G401 (cell line): ENCODE measurements at places on chromosomes 12 and 14.
A peak's percentile ranks its signal among the peaks of the same experiment; 100 is the strongest.

- no peak for DNase-seq
Measured at GRCh38 chr14:95475540-95476240, 40.8 kb downstream of the SYNE3 start.

DNA sequence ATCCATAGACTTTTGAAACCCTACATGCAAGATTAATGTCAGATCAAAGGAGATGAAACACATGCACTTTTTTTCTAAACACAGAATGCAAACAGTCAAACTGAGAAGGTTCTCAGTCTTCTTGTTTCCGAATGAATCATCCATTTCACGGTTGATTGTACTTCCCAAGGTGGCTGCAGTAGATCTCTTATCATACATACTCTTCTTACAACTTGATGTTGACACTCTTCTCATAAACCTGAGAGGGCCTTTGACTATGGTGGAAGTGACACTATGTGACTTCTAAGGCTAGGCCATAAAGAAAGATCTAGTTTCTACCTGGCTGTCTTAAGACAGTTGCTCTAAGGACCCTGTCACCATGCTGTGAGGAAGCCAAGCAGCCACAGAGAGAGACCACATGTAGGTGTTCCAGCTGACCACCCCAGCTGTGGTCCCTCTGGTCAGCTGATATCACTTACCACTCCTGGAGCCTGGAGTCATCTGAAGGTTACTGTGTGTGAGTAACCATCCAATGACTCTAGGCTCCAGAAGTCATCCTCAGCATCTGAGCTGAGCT, 67.2 kb upstream of the HMGA2 start:
- DNase-seq, result no peak

GRCh38 chr12:2363836-2364609, 311.2 kb downstream of the CACNA1C start:
- no peak for DNase-seq

DNA sequence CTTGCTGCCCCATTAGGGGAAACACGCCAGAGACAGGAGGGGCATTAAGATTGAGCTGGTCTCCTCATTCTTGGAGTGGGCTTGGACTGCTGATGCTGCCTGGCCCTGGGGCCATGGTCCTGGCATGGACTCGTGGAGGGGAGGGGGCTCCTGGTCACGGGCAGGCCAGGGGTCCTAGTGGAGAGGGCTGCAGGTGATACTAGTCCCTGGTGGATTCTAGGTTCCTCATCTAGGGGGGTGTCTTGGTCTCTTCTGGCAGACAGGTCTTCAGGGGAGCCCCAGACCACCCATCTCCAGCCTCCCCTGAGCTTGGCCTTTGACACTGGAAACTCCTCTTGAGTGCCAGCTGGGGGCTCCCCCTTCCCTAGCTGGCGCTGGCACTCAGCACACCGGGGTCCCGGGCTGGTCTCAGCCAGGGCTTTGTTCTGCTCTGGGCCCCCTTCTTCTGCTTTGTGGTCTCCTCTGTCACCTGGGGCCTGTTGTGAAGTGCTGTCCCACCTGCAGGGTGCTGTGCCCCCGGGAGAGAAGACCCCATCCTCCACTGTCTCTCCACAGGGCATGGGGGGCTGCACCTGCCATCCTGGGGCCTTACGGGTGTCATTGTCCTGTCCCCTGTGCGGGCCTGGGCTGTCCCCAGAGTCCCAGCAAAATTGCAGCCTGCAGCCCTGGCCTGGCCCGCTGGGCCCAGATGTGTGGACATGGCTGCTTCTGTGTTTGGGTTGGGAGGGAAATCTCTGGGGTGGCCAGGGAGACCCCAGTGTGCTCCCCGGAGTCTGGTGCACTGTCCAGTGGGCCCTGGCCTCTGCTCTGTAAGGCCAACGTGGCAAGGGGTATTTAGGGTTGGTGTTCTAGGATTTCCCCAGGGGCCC, 2.3 kb downstream of the KIF26A start:
- DNase-seq, result no peak

GRCh38 chr12:54611715-54612149, 23.0 kb downstream of the LACRT start:
- DNase-seq, result no peak

DNA sequence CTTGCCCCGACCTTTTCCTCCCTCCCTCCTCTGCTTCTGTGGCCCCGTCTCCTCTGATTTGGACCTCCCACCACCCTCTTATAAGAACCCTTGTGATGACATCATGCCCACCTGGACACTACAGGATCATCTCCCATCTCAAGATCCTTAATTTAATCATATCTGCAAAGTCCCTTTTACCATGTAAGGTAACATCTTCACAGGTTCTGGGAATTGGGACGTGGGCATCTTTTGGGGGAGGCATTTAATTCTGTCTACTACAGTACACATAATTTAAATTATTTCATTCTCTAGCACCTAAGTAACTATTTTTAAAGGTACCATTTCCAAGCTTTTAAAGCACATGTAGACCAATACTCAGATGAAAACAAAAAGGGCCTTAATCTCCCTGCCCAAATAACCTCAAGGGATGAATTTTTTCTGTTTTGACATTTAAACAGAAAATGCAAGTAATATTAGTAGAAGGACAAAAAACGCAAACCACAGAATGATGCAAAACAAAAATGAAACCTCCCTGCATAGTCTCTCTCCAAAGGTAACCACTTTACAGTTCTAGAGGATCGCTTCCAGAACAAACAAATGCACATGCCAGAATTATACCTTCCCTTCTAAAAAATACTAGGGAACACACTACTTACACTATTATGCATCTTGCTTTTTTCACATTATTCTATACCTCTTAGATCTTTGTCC, 222.1 kb downstream of the AACS start:
- DNase-seq, result no peak

GRCh38 chr14:93100100-93100499, 15.6 kb downstream of the ITPK1 start:
- no peak for DNase-seq

DNA sequence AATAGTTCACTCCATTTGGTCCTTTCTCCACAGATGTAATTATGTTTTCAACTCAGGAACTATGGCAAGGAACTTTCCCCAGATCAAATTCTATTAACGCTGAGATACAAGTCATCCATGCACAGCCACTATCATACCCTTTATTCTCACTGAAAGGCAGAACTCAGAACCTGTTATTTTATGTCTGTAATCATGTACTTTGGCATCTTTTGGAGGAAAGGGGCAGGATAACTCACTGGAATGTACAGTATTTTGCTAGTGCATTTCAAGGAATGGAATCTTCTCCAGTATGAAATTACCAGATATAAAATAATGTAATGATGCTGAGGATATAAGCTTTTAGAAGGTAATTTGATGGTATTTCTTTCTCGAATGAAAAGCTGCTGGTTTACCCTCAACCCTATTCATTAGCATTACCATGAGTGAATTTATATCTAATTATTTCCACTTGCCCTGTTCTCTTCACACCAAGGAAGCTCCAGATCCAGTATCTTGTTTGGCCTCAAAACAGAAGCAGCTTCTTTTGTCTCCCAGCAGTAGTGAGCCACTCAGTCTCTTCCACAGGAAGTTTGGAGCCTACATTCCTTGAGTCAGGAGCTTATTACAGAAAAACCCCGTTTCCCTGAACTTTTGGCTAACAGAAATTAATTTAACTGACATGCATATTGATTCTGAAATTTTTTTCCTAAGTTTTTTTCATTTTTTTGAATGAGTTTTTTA, 10.0 kb upstream of the AMHR2 start:
- DNase-seq, result no peak

DNA sequence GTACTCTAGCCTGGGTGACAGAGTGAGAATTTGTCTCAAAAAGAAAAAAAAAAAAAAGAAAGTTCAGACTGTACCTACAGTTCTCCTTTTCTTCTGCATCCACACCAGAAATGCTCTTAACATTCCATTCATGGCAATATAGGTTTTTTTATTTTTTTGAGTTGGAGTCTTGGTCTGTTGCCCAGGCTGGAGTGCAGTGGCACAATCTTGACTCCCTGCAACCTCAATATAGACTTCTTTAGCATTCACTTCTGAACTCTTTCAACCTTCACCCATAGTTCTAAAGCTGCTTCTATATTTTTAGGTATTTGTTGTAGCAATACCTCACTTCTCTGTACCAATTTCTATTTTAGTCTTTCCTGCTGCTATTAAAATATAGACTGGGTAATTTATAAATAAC, 1095.7 kb downstream of the FLRT2 start:
- no peak for DNase-seq

GRCh38 chr12:4091016-4091743, 182.4 kb upstream of the CCND2 start:
- DNase-seq, result no peak

- DNase-seq, result no peak
Measured at GRCh38 chr14:29687071-29687765, 240.4 kb downstream of the PRKD1 start.

DNA sequence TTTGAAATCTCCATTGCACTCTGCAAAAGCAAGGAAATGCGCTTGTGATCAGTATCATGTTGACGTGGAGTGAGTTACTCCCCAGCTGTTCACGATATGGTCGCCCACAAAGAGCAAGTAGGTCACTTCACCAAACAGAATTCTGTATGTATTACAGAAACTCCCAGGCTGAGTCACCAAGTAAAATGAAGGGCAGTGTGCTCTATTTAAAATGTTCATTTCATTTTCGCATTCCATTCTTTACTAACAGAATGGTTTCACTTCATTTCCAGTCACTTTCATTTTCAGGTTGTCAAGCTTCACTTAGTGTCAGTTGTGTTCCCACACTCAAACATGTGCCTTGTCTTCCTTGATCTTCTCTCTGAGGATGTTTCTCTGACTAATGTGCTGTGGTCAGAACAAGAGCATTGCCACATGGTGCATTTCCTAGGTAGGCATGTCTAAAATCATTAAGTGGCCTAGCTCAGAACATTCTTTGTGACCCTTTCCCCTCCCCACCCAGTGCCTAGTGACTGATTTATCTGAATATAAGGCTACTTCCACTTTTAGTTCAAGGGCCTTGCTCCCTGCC, 391.2 kb downstream of the RAD51B start:
- DNase-seq, result no peak

DNA sequence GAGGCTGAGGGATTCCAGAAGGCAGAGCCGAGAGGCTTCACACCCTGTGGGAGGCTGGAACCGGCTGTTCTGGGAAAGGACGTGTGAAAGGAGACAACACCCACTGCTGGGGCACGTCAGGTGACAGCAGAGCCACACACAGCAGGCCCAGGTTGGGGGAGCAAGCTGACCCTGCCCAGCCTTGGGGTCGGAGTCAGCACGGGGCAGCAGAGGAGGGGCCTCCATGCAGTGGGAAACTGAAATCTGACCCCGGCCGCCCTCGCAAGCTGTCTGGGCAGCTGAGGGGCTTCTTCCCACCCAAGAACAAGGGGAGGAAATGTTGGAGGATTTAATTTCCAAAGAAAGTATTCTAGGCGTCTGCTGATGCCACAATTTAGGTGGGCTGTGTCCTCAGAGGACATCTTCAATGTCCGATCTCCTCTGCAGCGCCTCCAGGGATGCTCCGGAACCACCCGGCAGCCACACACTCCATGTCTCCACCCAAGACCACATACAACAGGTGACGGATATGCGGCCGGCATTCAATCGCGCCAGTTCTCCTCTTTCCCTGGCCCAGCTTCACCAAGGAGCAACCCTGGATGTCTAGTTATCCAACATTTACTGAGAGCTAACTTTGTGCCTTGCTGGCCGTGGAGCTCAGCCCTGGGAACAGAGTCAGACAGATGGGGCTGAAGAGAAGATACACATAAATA, 30.7 kb downstream of the SNRNP35 start:
- DNase-seq, result no peak

DNA sequence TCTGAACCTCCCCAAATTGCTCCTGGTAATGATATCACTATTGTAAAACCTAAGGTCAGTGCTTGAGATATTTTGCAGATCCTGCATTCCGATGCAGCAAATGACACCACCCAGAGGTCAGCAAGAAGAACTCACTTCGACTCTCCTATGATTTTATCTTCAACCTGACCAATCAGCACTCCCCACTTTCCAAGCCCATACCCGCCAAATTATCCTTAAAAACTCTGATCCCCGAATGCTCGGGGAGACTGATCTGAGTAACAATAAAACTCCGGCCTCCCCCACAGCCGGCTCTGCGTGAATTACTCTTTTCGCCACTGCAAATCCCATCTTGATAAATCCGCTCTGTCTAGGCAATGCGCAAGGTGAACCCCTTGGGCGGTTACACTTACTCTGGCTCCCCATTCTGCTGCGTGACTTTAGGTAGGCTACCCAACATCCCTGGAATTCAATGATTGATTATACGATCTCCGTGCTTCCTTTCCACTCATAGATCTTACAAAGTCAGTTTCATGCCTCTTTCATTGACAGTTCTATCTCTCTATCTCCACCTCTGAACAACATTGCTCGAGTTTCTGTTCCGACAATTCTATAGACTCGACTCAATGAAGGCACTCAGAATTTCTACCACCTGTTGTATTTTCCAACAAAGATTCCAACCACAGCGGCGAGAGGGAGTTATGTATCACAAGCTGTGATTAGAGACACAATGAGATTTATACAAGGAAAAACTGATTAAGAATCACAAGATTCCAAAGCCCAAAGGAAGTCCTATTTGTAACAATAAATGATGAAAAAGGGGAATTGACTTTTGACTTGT, 939 bp downstream of the NPC2 start:
- DNase-seq, result peak; percentile 56

- no peak for DNase-seq
Measured at GRCh38 chr14:53792909-53793308, 163.7 kb downstream of the BMP4 start.

GRCh38 chr12:89965993-89966392, 257.4 kb upstream of the ATP2B1 start:
- no peak for DNase-seq

DNA sequence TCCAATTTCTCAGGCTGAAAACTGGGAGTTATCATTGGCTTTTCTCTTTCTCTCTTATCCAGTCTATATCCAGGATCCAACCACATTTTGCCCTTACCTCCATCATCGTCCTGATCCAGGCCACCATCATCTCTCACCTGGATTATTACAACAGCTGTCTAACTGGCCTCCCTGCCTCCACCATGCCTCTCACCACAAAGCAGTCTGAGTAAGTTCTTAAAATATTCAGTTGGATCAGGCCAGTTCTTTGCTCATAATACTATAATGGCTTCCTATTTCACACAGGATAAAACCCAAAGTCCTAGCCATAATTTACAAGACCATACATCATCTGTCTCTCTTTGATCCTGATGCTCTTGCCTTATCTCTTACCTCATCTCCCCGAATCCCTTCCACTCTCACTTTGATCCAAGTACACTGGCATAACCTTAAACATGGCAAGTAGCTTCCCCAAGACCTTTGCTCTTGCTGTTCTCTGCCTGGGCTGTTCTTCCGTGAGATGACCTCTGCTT, 133.4 kb upstream of the RAP1B start:
- DNase-seq, result no peak

- DNase-seq, result no peak
Measured at GRCh38 chr14:85817430-85817829, 287.5 kb downstream of the FLRT2 start.
